ENCODE measurements at places on chromosomes 1 and 21.

DNA sequence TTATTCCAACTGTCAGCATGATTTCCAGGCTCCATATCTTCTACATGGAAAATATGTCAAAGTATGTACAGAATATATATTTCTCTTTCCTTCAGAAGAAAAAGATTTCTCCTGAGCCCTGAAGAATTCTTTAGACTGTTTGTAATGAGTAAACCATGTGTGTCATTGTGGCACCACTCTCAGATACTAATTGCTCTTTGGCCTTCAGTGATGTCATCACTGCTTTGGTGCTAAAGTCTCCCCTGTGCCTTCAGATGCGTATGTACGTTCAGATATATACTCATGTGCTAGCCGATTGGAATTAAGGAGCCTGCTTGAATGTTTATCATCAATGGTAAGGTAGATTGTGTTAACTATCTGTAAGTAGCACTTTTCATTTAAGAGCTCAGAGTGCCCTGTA is 20.6 kb upstream of the NBL1 start:
- no peak for DNase-seq

DNA sequence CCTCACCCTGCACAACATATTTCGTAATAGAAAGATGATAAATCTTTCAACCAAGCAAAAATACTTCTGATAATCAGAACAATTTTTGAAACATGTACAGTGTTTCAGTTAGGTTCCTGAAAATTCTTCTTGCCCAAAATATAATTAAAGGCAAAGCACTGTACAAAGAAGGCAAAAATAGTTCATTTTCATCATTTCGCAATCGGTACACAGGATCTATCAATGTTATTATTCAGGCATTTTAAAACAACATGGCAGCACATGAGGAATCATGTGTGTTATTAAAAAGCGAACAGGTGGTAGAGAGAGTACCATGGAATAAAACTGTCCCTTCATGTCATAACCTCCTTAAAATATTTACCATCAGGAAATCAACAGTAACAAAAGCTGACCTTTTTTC is 356.9 kb downstream of the DPYD start:
- DNase-seq = no peak

DNA sequence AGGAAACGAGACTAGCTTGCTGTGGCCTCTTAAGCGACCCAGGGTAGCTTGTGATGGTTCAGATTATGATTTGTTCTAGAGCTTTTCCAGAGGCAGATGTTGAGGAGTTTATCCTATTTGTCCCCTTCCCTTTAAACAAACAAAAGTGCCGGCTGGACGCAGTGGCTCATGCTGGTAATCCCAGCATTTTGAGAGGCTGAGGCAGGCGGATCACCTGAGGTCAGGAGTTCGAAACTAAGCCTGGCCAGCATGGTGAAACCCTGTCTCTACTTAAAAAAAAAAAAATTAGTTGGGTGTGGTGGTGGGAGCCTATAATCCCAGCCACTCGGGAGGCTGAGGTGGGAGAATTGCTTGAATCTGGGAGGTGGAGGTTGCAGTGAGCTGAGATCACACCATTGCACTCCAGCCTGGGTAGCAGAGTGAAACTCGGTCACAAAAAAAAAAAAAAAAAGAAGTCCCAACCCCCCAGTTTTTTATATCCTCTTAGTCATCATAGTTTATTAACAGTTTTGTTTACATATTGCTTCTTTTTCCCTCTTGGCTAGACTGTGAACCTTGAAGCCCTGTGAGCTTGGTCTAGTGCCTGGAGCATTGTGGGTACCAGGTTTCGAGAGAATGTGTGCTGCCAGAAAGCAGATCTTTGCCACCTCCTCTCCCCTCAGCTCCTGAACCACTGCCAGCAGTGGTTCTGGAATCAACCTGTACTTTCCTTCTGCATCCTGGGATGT is 29.8 kb downstream of the MAPKAPK2 start:
- DNase-seq = no peak

- DNase-seq = no peak
Observed at GRCh38 chr1:194698908-194699318, 1512.5 kb upstream of the B3GALT2 start.

GRCh38 chr1:23101101-23101827 is 67.4 kb downstream of the LUZP1 start:
- no peak for DNase-seq
